ENCODE measurements at places on chromosomes 2 and 18. TPM values are rescaled to one million over a fixed set of nuclear protein-coding genes. Genes with fewer than 3 reads are reported as not detected.

DNA sequence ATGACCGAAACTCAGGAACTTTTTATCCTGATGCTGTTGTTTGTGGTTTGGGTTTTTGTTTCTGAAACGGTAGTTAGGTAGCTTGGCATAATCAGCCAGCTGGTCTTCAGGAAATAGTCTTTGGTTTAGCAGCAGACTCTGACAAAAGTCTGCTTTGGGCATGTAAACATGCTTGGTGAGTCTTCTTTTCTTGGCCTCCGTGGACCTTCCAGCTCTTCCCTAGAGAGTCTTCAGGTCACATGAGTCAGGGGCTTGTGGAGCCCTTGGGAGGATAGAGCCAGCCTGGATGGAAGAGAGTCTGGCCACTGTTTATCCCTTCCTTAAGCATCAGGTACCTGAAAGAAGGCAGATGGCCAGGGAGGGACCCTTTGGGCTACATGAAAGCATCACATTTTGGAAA lies 154.5 kb downstream of the MGAT5 start:
- peaks cover 36% of the 10 kb centered on the region for H3K4me1 ChIP-seq
- no peak overlapping the region for H3K27ac ChIP-seq
- no peak overlapping the region for H3K4me3 ChIP-seq
- DNase-seq, result no peak

GRCh38 chr18:2853926-2854664 lies 7.3 kb downstream of the EMILIN2 start:
- H3K4me1 ChIP-seq, result peaks cover 9% of the 10 kb centered on the region
- no peak overlapping the region for H3K27ac ChIP-seq
- no peaks in the 10 kb centered on the region for H3K36me3 ChIP-seq

DNA sequence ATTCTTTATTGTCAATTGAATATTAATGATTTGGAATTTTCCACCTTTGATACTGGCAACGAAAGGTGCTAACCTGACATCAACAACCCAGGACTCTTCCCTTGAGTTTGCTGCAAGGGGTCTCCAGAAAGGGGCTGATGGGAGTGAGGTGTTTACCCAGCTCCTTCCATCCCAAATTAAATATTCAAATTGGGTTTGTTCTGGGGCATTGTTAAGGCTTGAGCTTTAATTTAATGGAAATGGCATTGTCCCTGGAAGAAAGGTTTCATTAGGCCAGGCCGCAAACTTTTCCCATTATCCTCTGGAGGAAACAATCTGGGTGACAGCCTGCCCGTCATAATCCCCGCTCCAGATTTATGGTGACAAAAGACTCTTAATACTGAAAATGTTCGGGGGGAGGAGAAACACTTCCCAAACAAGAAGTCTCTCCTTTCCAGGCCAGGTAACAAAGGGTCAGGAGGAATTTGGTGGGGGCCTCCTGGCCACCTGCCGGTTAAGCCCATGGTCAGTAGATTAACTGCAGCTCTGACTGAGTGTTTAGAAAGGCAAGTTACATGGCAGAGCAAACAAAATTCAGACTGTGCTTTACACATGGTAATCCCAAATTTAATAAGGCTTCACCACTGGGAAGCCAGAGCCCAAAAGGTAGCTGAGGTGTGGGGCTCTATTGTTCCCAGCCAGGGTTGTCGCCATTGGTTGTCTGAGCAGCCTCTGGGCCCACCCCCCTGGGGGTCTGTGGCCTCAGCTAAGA lies 151.4 kb upstream of the SIX3 start:
- H3K27me3 ChIP-seq, result peaks cover 17% of the 10 kb centered on the region
- H3K4me1 ChIP-seq, result no peaks in the 10 kb centered on the region
- H3K4me3 ChIP-seq, result no peak overlapping the region

DNA sequence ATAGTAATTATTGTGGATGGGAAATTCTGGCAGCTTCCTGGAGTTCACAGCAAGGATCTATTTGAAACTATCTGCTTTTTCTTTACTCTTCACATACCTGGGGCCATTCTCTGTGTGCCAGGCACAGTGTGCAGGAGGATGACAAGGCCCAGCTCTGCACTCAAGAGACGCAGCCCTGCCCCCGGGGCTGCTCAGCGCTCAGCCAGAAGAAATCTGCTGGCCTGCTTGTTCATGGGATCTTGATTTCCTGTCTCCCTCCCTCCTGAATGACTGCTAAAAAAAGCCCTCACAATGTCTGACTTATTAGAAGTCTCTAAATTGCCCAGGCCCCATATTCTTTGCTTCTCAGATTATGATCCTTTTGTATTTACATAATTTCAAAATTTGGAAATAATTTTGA lies 210.9 kb downstream of the DCDC2C start:
- H3K36me3 ChIP-seq, result no peaks in the 10 kb centered on the region
- no peak overlapping the region for H3K4me3 ChIP-seq
- H3K27me3 ChIP-seq, result no peaks in the 10 kb centered on the region

- H3K4me1 ChIP-seq, result no peaks in the 10 kb centered on the region
- no peaks in the 10 kb centered on the region for H3K27me3 ChIP-seq
- no peak overlapping the region for H3K27ac ChIP-seq
These were observed 732.9 kb upstream of the VRK2 start for GRCh38 chr2:57313678-57314077.

GRCh38 chr2:201234663-201235135 lies 25.6 kb upstream of the CASP8 start:
- no peak for DNase-seq
- H3K27ac ChIP-seq, result peak overlapping the region; percentile 97
- peaks cover 59% of the 10 kb centered on the region for H3K4me1 ChIP-seq
- H3K4me3 ChIP-seq, result peak overlapping the region; percentile 97
- peaks cover 45% of the 10 kb centered on the region for H3K36me3 ChIP-seq
- H3K27me3 ChIP-seq, result no peaks in the 10 kb centered on the region

GRCh38 chr18:24499814-24500213 lies 39.4 kb downstream of the HRH4 start:
- H3K27me3 ChIP-seq, result peaks cover 20% of the 10 kb centered on the region
- no peaks in the 10 kb centered on the region for H3K36me3 ChIP-seq
- DNase-seq, result no peak
- H3K27ac ChIP-seq, result no peak overlapping the region
- no peak overlapping the region for H3K4me3 ChIP-seq

DNA sequence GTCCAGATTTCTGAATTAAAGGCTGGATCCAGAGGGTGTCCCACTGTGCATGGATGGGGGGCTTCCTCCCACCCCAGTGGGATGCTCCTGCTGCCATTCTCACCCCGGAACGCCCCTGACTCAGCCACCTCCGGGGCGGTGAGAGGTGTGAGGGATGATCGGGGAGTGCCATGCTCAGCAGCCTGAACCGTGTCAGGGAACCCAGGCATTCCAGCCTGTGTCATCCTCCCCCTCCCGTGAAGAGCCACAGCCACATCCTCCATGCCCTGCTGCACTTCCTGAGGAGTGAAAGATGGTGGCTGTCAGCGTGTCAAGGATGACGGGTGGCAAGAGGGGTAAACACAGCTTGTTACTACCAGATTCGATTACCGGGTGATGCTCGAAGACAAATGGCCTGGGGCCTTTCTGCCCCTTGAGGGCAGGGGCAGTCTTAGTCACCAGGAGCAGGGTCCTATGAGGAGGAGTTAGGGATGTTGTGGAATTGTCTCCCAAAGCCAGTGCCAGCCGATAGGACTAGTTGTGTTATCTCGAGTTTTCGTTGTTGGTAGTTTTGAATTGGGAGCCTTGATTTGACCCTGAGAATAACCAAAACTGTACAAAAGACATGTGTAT lies 80.8 kb downstream of the TCF7L1 start:
- H3K27me3 ChIP-seq, result peaks cover 41% of the 10 kb centered on the region
- H3K4me1 ChIP-seq, result peaks cover 2% of the 10 kb centered on the region
- no peak overlapping the region for H3K4me3 ChIP-seq
- H3K36me3 ChIP-seq, result no peaks in the 10 kb centered on the region
- no peak for DNase-seq

DNA sequence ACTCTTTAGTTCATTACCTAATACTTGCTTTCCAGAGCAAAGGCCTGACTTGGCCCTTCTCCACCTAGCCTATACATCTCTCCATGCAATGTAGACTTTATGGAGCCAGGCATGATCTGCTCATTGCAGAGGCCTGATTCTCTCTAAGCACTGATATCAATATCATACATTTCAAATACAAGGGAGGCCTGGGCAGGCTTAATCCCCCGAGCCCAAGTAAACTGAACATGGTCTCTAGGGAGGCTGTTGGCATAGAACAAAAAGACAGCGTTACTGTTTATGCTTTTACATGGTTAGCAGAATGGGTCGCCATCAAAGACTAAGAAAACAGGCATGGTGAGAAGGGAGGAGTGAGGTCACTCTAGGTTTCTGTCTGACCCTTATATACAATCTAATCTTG lies 695.1 kb downstream of the ZEB2 start:
- no peak overlapping the region for H3K27ac ChIP-seq
- no peaks in the 10 kb centered on the region for H3K36me3 ChIP-seq
- H3K27me3 ChIP-seq, result peaks cover 7% of the 10 kb centered on the region
- no peak overlapping the region for H3K4me3 ChIP-seq
- no peaks in the 10 kb centered on the region for H3K4me1 ChIP-seq

GRCh38 chr2:60485055-60485454 lies 68.4 kb downstream of the BCL11A start:
- H3K4me3 ChIP-seq, result no peak overlapping the region
- no peaks in the 10 kb centered on the region for H3K36me3 ChIP-seq
- peaks cover 25% of the 10 kb centered on the region for H3K27me3 ChIP-seq
- no peaks in the 10 kb centered on the region for H3K4me1 ChIP-seq

DNA sequence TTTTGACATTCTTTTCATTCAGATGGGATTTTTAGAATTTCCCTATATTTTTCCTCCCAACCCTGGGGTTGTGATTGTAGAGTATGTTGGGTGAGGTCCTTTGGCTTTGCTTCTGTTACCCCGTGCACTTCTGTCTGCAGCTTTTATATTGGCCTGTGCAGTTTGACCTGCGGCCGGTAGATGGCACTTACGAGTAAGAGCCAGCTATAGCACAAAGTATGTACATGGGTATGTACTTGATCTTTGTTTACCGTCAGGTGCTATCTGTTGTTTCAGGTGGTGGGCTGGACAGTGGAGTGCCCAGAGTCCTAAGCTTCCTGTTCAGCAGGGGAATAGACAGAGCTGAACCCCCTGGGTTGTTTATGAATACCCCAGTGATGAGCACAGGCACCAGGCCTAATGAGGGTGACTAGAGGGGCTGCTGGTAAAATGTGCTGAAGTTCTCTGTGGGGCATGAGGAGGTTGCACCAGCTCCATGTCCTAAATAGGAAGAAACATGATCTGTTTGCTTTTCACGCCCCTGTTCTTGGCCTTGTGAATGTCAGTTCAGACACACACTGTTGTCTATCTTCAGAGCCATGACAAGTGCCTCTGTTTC lies 58.9 kb upstream of the THUMPD2 start:
- H3K27me3 ChIP-seq, result peaks cover 18% of the 10 kb centered on the region
- DNase-seq, result no peak
- no peak overlapping the region for H3K4me3 ChIP-seq
- H3K36me3 ChIP-seq, result no peaks in the 10 kb centered on the region
- no peak overlapping the region for H3K27ac ChIP-seq
- no peaks in the 10 kb centered on the region for H3K4me1 ChIP-seq

DNA sequence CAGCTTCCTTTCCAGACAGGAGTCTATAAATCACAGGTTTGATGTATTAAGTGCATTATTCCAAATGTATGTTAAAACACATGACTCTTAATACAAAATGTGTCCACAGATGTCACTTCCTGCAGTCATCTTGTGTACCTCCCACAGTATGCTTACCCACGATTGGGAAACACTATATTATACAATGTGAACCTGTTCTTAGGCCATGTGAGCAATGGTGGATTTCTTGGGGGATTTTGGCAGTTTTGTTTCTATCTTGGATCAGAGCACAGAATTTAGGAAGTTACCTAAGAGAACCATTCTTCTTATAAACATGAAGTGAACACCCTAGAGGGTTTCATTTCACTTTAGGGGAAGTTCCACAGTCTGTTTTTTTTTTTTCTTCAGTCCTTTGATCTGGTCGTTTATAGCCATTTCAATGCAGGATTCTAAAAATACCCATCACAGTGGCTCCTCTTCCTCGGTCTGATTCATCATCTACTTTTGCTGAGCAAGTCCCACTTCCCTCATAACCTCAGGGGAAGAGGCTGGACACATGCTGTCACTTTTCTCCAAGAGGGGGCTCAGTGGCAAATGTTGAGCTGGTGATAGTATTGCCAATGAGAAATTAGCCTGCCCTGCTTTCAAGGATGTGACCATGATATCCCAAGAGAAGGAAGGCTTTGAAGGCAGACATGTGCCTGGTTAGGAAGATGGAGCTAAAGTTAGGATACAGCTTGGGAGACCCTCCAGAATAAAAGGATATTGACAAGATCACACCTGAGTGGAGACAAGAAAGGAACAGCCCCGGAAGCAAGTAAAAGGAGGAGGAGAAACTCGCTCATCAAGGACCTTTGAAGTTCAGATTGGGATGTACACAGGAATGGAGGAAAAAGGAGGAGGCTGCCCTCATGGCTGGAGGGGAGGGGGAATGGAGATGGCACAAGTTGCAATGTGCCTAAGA lies 22.6 kb downstream of the PLEK start:
- no peak for DNase-seq
- H3K4me1 ChIP-seq, result peaks cover 40% of the 10 kb centered on the region
- no peak overlapping the region for H3K4me3 ChIP-seq
- H3K27me3 ChIP-seq, result peaks cover 6% of the 10 kb centered on the region
- H3K27ac ChIP-seq, result peak overlapping the region; percentile 48
- H3K36me3 ChIP-seq, result peaks cover 18% of the 10 kb centered on the region

DNA sequence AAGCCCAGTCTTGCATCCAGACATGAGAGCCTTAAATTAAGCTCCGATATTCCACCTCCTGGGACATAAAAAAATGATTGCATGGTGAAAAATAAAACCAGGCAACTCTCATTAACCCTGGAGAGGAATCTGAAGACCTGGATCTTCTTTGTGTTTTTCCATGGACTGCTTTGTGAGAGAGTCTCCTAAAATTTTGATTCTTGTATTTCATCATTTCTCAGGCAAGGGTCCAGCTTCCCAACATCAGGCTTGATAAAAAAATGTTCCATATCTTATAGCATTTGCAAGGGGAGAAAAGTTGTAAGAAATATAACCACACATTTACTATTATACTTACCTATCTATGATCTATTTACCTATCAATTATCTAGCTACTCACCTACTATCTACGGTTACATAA lies 327.5 kb upstream of the SPHKAP start:
- H3K27ac ChIP-seq, result no peak overlapping the region
- H3K36me3 ChIP-seq, result no peaks in the 10 kb centered on the region
- no peaks in the 10 kb centered on the region for H3K4me1 ChIP-seq
- H3K27me3 ChIP-seq, result no peaks in the 10 kb centered on the region
- no peak overlapping the region for H3K4me3 ChIP-seq
- DNase-seq, result no peak

GRCh38 chr18:55012008-55012407 lies 52.7 kb upstream of the CCDC68 start:
- DNase-seq, result no peak
- peaks cover 8% of the 10 kb centered on the region for H3K27me3 ChIP-seq
- no peak overlapping the region for H3K27ac ChIP-seq
- no peak overlapping the region for H3K4me3 ChIP-seq
- no peaks in the 10 kb centered on the region for H3K36me3 ChIP-seq

DNA sequence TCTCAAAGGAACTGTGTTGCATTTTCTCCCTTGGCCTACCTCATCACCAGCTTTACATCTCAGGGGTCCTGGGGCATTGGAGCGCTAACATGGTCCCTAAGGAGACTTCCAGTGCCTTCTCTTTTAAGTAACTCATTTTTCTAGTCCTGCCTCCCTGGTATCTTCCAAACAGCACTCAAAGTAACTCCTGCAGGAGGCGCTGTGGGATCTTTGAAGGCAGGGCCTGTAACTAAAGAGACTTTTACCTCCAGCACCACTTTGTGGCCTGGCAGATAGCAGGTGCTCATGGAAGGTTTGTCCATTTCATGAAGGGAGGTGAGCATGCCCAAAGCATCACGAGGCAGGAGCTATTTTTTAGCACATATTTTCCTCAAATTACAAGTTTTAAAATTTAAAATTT lies 411.0 kb upstream of the GYPC start:
- H3K4me3 ChIP-seq, result no peak overlapping the region
- no peaks in the 10 kb centered on the region for H3K4me1 ChIP-seq
- no peaks in the 10 kb centered on the region for H3K27me3 ChIP-seq

Gene TRIB2
- 68.3 TPM for total RNA-seq

Gene GALNT5
- not detected for total RNA-seq

Gene TSPYL6
- total RNA-seq, result not detected

Gene IGFBP5
- total RNA-seq, result not detected
